ENCODE measurements at places on chromosomes 6 and 20.

GRCh38 chr20:51312480-51312783, 230.1 kb downstream of the NFATC2 start:
- no peak for DNase-seq

GRCh38 chr20:5065879-5066383, 53.8 kb downstream of the PCNA start:
- DNase-seq: no peak

- DNase-seq: no peak
These were observed 94.2 kb upstream of the SRSF6 start for GRCh38 chr20:43363506-43363905.

GRCh38 chr6:139649732-139650131, 275.3 kb upstream of the CITED2 start:
- DNase-seq: no peak

GRCh38 chr20:32509639-32510066, 75.5 kb downstream of the NOL4L start:
- DNase-seq: no peak

GRCh38 chr20:58131151-58131550, 97.3 kb downstream of the ANKRD60 start:
- no peak for DNase-seq

GRCh38 chr6:4647414-4648365, 128.5 kb upstream of the CDYL start:
- DNase-seq: peak; percentile 71

DNA sequence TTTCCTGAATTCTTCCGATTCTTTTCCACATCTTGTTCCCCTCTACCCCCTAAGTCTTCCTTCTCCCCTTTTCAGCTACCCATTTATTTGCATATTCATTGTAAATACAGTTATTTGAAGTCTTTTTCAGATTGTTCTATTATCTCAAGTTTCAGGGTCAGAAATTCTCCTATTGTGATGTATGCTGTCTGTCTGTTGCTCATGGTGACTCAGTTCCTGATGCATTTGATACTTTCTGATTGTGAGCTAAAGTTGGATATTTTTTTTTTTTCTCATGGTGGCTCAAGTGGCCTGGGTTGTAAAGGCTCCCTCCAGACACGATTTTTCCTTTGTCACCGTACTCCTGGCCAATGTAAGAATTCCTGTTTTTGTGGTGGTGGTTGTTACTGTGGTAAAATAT, 4.9 kb upstream of the PI16 start:
- no peak for DNase-seq

GRCh38 chr20:40931410-40932044, 97.1 kb upstream of the TOP1 start:
- no peak for DNase-seq

- no peak for DNase-seq
These were observed 11.6 kb upstream of the CLVS2 start for GRCh38 chr6:122984393-122984792.

GRCh38 chr6:160973311-160974250, 18.0 kb upstream of the MAP3K4 start:
- no peak for DNase-seq

DNA sequence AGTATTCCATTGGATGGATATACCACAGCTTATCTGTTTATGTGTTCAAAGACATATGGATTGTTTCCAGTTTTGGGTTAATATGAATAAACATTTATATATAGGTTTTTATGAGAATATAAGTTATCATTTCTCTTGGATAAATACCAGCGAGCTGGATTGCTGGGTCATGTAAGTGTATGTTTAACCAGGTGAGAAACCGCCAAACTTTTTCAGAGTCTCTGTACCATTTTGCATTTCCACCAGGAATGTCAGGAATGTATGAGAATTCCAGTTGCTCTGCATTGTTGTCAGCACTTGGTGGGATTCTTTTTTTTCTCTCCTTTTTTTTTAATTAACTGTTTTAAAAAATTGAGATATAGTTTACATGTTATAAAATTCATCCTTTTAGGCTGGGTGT, 52.1 kb downstream of the PHF20 start:
- no peak for DNase-seq

DNA sequence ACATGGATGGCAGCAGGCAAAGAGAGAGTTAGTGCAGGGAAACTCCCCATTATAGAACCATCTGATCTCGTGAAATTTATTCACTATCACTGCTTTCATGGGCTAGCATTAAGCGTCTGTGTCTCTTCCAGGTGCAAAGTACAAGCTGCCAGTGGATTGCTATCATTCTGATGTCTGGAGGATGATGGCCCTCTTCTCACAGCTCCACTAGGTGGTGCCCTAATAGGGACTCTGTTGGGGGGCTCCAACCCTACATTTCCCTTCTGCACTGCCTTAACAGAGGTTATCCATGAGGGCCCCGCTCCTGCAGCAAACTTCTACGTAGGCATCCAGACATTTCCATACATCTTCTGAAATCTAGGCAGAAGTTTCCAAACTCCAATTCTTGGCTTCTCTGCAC, 347.8 kb upstream of the HS3ST5 start:
- no peak for DNase-seq

GRCh38 chr6:119334535-119335264, 14.9 kb downstream of the MAN1A1 start:
- DNase-seq: no peak

- DNase-seq: no peak
These were observed 5.8 kb upstream of the CDC5L start for GRCh38 chr6:44381739-44382138.

DNA sequence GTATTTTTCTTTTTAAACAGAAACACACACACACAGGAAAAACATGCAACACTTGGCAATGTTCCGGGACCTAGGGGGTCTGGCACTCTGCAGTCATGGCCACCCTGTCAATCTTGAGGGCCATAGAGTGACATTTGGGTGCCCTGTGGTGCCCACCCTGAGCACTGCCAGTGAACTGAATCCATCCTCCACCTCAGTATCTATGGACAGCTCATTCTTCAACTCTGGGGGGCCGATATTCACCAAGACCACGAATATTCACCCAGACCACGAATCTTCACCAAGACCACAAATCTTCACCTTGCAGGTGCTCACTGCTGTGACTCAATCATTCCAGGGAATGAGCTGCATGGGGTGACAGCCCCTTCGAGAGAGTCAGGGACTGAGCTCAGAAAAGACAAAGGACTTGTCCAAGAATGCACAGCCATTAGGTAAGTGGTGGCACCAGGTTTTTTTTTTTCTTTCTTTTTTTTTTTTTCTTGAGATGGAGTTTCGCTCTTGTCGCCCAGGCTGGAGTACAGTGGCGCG, 19.1 kb downstream of the SNAI1 start:
- DNase-seq: no peak

- DNase-seq: no peak
These were observed 67.9 kb downstream of the ZHX3 start for GRCh38 chr20:41249411-41250281.

DNA sequence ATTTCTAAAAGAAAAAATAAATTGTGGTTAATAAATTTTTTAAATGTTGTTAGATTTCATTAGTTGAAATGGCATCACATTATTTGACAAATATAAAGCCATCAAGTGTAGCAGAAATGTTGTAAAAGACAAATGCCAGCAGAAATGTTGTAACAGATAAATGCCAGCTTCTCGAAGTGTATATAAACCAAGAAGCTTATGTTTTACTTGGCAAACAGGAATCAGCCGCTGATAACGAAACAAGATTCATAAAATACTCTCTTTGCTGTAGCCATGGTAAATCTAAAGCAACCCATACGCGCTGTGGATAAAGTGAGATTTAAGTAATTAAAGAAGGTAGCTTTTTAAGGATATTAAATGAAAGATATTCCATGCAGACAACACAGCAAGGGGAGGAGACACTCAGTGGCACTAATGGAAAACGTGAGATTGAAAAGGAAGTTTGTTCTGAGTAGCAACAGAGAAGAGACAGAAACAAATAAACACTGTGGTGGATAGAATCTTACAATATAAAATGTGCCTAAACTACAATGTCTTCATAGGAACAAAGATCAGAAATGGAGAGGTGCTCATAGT, 29.6 kb downstream of the BTBD9 start:
- DNase-seq: no peak

- DNase-seq: peak; percentile 73
These were observed 46.1 kb downstream of the SLC35B3 start for GRCh38 chr6:8389036-8389818.

DNA sequence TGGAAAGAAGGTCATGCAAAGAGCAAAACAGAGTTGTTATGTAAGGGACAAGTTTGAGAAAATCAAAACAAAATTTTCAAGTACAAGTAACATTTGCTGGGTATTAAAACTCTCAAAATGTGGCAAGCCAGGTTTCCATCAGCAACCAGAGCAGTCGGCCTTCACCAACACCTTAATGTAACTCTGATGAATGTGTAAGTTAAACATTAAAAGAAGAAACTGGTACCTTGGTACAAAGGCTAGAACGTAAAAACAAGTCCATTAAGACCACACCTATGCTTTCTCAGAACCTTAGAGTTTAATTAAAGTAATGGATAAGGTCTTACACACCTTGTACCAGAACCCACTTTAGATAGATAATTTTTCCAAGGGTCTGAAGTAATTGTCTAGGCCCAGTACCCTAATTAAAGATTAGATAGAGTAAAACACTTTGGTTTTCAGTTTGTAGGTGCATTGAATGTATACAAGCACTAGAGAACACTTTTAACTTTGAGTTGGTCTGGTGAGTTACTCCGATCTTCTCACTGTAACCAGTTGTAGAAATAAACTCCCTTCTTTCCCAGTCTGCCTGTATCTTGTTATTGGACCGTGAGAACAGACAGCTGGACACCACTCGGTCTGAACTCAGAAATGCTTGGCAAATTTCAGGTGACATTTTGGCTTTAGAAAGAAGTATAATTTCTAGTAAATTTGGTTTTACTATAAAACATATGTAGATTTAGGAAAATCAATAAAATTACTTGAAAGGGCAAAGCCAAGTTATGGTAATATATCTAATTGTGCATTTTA, 319.4 kb downstream of the HTR1B start:
- no peak for DNase-seq

GRCh38 chr6:95383878-95384277, 193.5 kb upstream of the MANEA start:
- DNase-seq: no peak

DNA sequence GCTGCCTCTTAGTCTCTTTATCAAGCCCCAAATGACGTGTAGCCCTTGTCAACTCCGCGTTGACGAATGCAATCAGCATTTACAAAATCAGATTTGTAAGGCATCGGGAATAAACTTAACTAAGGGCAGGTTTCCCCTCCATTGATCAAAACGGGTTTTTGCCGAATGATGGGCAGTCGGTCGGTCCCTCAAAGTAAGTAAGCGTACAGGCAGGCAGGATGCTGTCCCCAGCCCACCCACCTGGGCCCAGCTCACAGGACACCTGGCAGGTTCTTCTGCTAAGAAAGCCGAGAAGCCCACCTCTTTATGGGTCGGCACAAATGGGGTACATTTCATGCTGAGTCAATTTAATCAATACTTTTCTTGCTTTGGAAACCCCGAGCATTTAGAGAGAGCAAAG, 22.0 kb upstream of the MAFB start:
- DNase-seq: no peak

DNA sequence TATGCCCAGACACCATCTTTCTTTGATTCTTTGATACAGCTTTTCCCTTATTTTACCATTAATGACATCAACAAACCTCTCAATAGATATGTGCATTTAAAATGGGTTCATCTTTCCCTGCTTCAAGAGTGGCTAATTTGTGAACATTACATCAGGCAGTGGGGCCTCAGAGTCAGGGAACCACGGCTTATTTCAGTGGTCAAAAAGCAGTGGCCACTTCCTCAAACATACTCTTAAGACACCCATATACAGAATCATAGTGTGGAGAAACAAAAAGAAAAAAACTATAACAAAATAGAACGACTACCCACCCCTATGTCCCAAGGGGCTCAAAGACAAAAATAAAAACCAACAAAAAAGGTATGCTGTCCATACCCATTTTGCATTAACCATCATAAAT, 12.9 kb downstream of the SALL4 start:
- no peak for DNase-seq

- DNase-seq: no peak
These were observed 7.0 kb downstream of the TMEM200A start for GRCh38 chr6:130372786-130373185.

DNA sequence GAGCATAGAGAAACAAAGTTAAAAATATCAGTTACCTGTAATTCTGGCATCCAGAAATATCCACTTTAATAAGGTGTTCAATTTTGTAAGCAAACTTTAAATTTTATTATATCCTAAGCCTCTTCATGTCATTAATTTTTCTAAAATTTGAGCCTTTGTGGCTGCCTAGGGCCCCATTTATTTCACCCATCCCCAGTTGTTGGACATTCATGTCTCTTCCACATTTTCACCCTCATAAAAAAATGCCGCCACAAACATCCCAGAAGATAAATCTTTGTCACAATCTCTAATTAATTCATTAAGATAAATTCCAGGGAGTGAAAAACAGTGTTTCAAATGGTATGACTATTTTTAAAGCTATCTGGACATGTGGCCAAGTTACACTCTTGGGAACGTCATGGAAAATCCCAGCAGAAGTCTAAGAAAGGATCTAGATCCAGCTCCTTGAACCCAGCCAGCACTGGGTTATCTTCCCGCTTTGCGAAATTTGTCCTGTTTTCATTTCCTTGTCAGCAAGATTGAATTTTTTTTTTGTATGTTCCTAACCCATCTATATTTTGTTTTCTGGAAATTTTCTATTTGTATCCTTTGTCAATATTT, 97.2 kb downstream of the TMEM242 start:
- DNase-seq: no peak

DNA sequence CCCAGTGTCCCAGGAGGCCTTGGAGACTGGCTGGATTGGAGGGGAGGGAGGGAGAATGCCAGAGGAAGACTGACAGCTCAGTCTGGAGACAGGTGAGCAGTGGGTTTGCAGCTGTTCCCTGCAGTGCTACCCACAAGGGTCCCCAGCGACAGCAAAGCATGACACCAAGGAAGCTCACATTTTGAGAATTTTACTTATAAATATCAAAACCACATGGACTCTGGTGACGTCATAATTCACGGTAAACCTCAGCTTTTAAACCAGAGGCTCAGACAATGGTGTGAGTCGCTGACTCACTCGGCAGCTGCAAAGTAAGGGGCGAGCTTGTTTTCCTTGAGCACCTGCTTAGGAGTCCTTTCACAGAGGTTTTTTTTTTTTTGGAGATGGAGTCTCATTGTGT, 65.2 kb downstream of the THBS2 start:
- DNase-seq: peak; percentile 80

DNA sequence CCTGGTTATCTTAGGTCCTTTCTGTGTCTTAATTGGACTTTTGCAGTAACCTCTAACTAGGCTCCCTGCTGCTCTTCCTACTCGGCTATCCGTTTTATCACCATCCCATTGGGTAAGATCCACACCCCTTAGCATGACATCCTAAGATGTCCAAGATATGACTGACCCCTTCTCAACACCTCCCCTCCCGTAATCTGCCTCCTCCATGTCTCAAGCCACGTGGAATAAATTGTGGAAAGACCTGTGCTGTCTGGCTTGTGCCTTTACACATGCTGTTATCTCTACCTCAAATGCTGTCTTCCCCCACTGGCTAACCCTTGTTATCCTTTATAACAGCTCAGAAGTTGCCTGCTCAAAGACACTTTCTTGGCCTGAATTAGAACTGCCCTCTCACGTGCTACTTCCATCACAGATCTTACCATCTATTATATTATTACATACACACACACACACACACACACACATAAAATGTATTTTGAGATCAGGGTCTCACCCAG, 26.5 kb downstream of the EIF2S2 start:
- DNase-seq: no peak

Data from NCI-H774 (cell line).